ENCODE measurements at places on chromosomes 1 and 21.

GRCh38 chr21:46598581-46599572, 6.0 kb downstream of the S100B start:
- DNase-seq = no peak

GRCh38 chr1:218353656-218354055, 8.5 kb downstream of the TGFB2 start:
- DNase-seq = no peak

- DNase-seq = no peak
Observed at GRCh38 chr21:45926281-45926680, 55.3 kb upstream of the COL6A1 start.

DNA sequence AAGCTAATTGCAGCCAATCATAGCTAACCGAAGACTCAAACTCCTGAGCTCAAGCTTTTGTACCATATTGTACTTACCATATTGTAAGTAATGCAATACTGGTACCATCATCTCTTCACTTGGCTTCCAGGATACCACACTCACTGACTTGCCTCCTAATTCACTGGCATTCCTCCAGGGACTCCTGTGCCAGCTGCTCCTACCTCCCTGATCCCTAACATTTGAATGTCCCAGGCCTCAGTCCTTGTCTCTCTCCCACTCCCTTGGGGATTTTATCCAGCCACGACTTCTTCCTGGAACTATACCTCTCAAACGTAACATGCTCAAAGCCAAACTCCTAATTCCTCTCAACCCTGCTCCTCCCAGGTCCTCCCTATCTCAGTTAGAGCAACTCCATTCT, 33.8 kb downstream of the USP48 start:
- no peak for DNase-seq

- peak; percentile 53 for DNase-seq
Observed at GRCh38 chr1:24186993-24187790, at the start of gene IFNLR1. Gene IFNLR1, minus strand, starts transcription at chr1:24187289. Its CDS starts 41 bp downstream, at chr1:24187248.

DNA sequence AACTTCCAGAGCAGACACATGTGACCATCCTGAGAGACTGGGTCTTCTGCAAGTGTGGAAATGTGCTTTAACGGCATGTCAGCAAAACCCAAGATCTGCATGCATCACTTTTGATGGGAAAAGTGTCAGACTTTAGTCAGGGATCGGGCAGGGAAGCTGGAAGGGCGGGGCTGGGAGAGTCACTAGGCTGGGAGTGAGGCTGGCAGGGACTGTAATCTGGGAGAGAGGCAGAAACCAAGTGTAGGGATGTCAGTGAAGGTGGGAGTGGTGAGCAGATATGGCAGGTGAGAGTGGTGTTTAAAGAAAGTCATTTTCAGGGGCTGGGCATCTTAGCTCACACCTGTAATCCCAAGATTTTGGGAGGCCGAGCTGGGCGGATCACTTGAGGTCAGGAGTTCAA, 11.3 kb downstream of the CDA start:
- DNase-seq = no peak

GRCh38 chr1:79040424-79041082, 34.0 kb upstream of the ADGRL4 start:
- DNase-seq = no peak

- no peak for DNase-seq
Observed at GRCh38 chr1:230028602-230029223, 38.3 kb upstream of the GALNT2 start.

GRCh38 chr1:169100208-169100607, 6.3 kb upstream of the ATP1B1 start:
- no peak for DNase-seq

DNA sequence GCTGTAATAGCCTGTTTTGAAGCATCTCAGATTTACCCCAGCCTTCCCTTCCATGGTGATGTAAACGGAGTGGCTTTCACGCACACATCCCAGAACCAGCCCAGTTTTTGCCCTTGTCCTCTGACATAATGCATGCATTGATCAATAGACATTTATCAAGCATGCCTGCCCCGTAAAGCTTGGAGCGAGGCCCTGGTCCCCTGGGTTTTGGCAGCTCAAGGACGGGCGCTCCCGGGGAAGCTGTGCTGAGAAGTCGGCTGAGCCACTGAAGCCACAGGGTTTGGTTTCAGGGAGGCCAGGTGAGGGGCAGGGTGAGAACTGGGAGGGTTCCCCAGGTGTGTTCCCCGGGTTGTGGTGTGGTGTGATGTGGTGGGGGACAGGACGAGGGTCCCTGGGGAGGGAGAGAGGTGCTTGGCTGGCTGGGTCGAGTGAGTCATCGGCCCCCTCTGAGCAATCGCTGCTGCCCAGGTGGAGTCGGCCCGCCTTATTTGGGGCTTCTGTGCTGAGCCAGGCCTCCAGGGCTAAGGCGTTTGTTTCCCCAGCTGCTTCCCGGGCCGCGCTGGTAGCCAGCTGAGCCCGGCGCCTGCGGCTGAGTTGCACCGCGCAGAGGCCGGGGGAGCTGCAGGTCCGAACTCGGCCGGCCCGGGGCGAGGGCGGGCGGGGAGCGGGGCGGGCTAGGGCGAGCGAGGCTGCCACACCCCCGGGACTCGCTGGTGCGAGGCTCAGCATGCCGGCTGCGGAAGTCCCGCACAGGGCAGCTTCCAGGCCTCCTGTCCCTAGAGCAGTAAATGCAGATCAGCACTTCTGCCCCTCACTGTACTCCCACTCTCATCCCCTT, 23.6 kb downstream of the ATP2B4 start:
- no peak for DNase-seq

DNA sequence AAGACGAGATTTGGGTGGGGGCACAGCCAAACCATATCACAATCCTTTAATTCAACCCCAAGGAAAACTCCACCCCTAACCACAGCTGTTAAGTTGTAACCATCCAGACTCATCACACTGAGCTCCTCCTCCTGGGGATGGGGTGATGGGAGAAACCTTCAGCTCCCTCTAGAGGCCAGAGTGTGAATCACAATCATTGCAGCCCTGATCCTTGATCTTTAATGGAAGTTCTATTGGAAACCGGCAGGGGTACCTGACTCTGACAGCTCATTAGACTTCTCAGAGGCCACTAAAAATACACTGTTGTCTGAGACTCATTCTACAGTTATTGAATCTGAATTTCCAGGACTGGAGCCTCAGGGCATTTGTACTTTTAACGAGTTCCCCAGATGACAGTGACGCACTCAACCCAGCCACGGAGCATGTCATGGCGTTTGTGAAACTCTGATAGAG, 127.2 kb downstream of the IGSF21 start:
- no peak for DNase-seq

DNA sequence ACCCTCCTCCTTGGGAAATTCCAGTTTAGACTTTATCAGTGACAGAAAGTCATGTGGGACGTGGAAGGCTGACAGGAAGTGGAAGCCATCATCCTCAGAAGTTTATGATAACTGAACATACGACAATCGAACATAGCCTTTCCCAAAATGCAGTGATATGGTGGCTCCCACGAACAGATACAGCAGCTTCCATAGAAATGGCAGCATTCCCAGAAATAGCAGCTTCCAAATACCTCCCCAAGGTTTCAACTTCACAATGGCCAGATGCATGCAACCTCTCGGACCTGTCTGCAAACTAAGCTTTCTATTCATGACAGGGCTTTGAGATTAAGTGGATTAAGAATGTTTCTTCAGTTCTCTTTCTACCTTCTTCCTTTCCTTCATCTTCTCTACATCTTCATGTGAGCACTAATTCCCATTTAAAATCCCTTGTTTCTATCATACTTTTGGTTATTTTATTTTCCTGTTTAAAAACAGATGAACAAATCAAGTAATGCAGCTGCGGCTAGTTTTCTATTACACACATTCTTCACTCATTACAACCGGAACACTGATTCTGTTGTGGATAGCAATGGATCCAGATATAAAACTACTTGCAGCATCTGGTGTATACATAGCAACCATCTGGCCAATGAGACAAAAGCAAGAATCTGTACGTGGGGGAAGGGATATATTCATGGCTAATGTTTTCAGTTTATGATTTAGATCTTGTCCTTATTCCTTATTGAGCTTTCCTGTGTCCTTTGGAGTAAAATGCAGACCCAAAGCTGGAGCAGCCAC, 304.8 kb downstream of the BRINP3 start:
- no peak for DNase-seq

DNA sequence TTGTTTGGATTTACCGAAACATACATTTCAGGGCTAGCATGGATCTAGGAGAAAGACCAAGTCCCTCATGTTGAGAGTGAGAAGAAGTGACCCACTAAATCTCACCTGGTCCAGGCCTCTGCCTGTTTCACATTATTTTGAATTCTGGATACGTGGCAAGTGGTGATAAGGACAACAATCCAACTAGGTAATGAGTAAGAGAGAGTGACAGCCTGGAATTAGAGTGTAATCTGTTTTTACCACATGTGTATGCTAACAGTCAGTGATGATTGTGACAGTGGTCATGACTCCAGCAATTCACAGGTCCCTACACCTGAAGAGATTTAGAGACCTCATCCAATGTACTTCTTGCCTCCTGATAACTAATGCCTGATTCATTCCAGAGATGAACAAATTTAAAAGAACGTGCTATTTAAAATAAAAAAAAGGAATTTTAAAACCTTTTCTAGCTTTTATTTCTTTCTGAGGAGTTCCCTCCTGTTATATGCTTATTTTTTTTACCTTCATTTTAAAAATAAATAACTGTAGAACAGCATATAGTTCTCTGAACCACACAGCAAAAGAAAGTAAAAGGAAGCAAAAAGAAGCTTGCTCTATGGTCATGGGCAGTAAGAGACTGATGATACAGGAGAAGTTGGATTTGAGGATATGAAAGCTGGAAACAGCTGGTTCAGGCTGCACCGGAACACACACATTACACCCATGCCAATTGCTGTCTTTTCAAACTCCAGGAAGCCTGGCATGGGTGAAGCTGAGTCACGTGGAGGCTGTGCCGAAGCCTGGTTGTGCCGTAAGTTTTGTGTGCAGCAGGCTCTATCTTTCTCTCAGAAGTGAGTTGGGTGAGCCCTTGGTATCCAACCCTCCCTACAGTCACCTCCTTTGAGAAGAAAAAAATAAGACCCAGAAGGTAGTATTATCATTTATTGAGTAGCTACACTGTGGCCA, 14.7 kb downstream of the C1orf116 start:
- no peak for DNase-seq

DNA sequence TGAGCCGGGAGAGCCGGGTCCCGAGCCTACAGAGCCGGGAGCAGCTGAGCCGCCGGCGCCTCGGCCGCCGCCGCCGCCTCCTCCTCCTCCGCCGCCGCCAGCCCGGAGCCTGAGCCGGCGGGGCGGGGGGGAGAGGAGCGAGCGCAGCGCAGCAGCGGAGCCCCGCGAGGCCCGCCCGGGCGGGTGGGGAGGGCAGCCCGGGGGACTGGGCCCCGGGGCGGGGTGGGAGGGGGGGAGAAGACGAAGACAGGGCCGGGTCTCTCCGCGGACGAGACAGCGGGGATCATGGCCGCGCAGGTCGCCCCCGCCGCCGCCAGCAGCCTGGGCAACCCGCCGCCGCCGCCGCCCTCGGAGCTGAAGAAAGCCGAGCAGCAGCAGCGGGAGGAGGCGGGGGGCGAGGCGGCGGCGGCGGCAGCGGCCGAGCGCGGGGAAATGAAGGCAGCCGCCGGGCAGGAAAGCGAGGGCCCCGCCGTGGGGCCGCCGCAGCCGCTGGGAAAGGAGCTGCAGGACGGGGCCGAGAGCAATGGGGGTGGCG, 371 bp downstream of the ARID1A start:
- no peak for DNase-seq

DNA sequence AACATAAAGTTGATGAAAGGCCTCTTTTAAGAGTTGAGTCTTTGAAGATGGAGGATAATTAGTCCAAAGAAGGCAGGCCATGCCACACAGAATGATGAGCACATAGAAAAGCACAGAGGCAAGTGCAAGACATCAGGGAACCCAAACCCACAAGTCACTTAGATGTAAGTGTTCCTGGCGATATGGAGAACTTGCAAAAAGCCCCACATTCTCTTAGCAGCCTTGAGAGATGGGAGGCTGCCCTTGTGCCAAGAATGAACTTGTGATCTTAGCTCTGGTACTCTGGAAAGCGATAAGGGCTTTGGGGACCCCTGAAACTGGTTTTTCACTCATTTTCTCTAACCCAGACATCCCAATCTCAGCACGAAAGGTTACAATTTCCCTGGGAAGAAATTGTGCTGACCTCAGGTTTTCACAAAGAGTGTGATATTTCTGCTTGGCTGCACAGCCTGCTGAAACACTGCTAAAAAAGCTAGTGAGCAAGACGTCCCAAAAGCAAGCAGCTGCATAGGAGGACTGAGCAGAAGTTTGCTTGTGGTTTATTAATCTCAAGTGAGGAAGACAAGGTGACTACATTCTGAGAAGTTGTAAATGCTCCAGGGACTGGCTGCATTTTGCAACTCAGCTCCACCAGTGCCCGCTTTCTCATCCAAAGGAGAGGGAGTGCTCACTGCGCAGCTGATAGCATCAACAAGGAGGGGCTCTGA, 496.9 kb upstream of the CAMK1G start:
- no peak for DNase-seq

- DNase-seq = no peak
Observed at GRCh38 chr1:237748171-237748960, 142.4 kb downstream of the ZP4 start.

- no peak for DNase-seq
Observed at GRCh38 chr1:51172811-51173210, 63.3 kb upstream of the RNF11 start.

- no peak for DNase-seq
Observed at GRCh38 chr1:165218731-165219130, 137.8 kb downstream of the LMX1A start.

DNA sequence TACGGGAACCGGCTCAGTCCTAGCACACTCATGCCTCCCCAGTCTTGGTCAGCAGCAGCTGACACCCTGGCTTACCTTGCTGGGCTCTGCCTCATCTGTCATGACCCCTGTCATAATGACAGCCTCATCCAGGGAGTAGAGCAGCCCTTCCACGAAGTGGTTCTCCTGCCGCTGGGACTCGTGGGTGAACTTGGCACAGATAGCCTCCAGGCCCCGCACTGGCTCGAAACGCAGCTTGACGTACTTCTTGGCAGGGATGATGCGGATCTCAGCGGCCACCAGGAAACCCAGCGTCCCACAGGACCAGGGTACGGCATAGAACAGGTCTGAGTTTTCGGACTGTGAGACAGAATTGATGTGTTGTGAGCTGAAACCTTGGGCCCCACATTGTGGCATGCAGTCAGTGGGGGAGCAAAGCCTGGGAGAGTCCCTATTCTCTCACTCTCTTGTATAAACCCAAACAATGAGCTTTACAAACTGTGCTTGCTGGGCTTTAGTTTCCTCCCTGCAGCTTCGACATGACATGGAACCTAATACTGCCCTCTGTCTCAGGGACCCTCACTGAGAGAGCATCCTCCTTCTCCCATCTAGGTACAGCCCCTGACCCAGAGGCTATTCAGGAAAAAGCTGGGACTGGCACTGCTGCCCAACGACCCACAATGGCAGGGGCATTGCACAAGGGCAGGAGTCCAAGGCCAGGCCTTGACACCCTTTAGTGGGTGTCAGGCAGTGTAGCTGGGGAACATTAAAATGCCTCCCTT, 15.5 kb downstream of the DHCR24 start:
- DNase-seq = no peak

DNA sequence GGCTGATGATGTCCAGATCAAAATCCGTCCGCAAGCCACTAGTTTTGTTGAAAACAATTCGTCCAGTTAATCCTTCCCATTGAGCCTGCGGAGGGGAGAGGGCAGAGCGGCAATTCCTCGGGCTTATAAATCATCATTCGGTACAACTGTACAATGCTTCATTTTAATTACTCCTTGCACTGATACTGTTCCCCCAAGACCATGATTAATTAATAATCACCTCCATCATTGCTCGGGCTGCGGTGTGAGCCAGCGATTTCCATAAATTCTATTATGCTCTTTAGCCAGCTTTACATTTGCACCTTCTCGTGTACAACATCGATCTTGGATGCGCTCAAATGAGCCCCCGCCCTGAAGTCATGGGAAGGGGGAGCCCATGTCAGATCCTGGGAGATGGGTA, 180.7 kb downstream of the GRIK3 start:
- no peak for DNase-seq

GRCh38 chr1:244154508-244154871, 103.4 kb downstream of the ZBTB18 start:
- no peak for DNase-seq

Data from stimulated activated CD4-positive, alpha-beta T cell treated with anti-CD3 and anti-CD28 coated beads, Interleukin-1b, Interleukin-23, amount 100 ng/mL, for 4 hours (primary cell).